Cortex of kidney (tissue), 1 donor: ENCODE measurements at places on chromosomes 4 and X.

- DNase-seq = no peak
These were observed 115.8 kb upstream of the BMPR1B start for GRCh38 chr4:94641702-94642560.

- DNase-seq = no peak
These were observed 258.4 kb downstream of the PPARGC1A start for GRCh38 chr4:23631255-23631950.

GRCh38 chr4:4761128-4761982 is 98.1 kb upstream of the MSX1 start:
- no peak for DNase-seq

- DNase-seq = no peak
These were observed 335.1 kb downstream of the ANK2 start for GRCh38 chr4:113384600-113384999.

- no peak for DNase-seq
These were observed 180.7 kb downstream of the PDGFC start for GRCh38 chr4:156790866-156791265.

DNA sequence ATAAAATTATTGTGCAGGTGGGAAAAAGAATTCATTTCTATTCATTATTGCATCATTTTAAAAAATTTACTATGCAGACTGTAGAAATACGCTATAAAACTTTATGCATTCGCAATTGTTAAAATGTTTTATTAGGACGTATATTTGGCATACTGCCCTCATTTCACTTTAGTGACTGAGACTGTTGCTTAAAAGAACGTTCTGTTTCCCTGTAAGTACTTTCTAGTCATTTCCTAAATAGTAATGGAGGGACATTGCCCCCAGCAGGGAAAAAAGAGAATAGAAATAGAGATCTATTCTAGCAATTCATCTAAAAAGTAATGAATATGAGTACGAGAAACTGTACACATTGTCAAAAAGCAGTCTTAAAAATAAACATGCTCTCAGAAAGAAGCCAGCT is 1295.8 kb upstream of the TENM3 start:
- no peak for DNase-seq

DNA sequence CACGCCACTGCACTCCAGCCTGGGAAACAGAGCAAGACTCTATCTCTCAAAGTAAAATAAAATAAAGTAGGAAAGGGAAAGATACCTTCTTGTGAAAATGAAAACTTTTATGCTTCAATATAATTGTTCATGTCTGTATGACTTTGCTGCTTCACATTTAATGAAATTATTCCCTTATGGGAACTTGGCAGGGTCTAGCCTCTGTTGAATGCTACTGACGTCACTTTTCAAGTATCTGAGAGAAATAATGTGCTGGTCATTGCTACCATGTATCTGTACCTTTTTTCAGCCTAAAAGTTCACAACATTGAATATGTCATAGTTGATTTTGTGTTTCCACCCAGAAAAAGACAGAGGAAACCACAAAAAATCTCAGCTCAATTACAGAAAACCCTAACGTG is 65.2 kb downstream of the PRDM5 start:
- no peak for DNase-seq

- DNase-seq = no peak
These were observed 228.7 kb upstream of the ANKRD50 start for GRCh38 chr4:124941267-124941666.

- DNase-seq = no peak
These were observed 593 bp downstream of the NPY1R start for GRCh38 chr4:163331629-163332376.

GRCh38 chr4:123361195-123361861 is 35.3 kb upstream of the SPRY1 start:
- DNase-seq = no peak

DNA sequence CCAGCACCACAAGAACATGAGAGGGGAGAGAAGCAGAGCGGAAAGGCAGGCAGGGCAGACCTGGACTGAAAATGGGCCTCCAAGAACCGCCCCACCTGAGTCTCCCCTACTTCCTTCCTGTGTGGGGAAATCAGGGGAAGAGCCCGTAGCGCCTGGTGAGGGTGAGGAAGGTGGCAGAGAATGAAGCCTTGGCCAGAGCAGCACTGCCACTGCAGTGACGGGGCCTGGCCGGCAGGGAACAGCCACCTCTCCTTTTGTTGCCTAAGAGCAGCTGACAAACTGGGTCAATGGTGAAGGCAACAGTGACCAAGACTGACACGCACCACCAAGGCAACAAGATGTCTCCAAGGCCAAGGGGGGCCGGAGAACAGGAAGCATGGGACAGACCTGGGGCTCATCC is 58.4 kb upstream of the CBR4 start:
- no peak for DNase-seq

GRCh38 chr4:112332398-112332797 is 35.2 kb downstream of the ALPK1 start:
- no peak for DNase-seq

DNA sequence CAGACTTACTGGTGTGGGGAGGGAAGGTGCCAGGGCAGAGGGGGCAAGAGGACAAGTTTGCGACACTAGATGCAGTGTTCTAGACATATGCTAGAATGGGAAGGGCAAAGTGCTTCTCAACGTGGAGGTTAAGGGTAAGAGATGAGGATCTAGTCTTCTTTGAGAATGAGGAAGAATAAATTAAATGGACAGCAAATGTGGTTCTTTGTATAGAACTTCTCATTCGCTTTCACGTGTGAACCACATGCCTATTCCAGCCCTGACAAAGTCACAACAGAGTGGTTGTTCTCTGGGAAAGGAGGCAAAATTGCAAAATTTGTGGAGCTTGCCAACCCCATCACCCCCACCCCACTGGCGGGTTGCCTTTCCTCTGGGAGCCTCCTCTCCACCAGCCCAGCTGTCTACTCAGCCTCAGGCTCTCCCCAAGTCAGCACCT is 1.5 kb upstream of the ANXA5 start:
- DNase-seq = no peak

DNA sequence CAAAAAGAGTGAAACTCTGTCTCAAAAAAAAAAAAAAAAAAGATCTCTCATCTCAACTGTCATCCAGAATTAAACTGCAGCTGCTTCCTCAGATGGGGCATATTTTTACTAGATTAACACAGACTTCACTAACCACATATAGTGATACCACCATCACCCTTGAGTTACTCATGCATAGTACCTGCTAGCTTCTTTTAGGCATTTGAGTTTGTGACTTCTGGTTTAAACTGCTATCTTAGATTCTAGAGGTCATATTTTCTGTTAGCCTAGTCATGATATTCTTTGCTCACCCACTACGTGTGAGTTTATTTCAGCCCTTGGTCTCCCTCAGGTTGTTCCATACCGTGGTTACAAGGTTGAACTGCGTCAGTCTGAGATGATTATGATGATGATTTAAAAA is 154.9 kb upstream of the BMP3 start:
- no peak for DNase-seq

DNA sequence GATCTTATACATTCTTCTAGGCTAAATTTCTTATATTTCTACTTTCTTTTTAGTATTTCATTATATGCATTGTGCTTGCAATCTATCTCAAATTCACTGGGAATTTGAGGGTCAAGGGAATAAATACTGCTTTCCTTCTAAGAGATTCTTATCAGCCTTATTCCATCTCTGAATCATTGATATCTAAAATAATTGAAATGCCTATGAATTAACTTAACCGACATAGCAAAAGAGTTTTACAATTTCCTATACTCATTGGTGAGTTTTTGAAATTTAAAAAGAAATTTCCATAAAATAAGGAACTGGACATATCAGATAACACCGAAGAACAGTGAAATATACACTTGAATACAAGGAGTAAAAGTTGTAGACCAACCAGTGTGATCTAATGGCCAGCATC is 373.7 kb downstream of the NAF1 start:
- DNase-seq = no peak

GRCh38 chrX:154125391-154126040 is 18.5 kb upstream of the OPN1LW start:
- DNase-seq = no peak

- no peak for DNase-seq
These were observed 831.5 kb downstream of the STIM2 start for GRCh38 chr4:27692158-27692557.

DNA sequence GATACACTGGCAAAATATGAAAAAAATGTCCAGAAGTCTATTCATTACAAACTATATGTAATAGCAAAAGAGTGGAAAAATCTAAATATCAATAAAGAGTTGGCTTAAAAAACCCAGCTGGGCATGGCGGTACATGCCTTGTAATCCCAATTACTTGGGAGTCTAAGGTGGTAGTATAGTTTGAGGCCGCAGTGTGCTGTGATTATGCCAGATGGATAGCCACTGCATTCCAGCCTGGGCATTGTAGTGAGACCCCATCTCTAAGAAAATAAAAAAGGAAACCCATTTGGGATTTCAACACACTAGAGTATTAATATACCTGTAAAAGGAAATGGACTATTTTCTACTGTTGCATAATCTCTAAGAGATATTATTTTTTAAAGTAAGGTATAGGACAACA is 45.4 kb downstream of the AFF1 start:
- DNase-seq = no peak
